ENCODE measurements at places on chromosomes 4 and X.

GRCh38 chrX:150913511-150913910 is 15.0 kb upstream of the CD99L2 start:
- no peak for DNase-seq

DNA sequence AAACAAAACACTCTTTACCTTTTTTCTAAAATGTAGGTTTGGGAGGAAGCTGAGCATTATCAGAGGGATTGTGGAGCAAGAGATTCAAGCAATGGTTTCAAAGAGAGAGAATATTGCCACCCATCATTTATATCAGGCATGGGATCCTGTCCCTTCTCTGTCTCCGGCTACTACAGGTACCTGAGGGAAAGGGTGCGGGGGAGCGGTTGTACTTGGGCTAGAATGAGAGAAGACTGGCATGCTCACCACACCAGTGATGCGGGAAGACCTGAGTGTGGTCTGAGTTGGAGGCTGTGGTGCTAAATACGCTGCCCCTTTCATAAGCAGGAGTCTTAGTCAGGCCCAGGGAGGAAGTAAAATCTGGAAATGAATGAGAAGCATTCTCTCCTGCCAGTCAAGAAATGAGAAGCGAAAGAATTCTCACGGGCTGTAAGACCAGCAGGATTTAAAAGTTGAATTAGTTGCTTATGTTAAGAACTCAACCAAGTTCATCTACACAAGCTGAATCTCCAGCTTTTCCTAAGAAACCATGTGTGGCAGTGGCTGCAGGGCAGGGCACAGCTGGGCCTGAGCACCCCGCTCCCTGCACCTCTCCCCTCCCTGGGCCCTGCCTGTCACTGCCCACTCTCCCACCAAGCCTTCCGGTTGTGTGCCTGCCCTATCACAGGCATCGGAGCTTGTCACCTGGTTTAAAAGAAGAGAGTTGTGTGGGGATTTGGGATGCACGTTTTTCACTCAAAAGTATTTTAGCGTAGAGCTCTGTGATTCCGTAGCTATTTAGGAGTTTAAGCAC is 24.8 kb upstream of the MSANTD1 start:
- no peak for DNase-seq

GRCh38 chr4:168708108-168708507 is 211.3 kb downstream of the PALLD start:
- DNase-seq: no peak

DNA sequence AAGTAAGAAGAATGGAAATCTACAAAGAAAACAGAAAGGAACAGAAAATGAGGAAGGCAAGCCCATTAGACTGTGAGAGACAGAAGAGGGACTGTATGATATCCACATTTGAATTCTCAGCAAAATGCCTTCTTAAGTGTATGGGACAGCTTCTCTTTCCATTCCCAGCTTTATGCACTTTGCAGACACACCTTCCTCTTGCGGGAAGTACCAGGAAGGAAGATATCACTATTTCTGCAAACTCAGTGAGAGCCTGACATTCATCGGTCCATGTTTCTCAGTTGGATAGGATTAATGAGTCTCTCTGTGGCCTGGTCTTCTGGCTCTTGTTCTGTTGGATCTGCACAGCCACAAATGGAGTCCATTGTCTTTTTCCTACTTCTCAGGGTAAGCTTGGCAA is 31.6 kb upstream of the DHX15 start:
- no peak for DNase-seq

GRCh38 chrX:53479301-53479700 is 45.1 kb upstream of the HSD17B10 start:
- no peak for DNase-seq

DNA sequence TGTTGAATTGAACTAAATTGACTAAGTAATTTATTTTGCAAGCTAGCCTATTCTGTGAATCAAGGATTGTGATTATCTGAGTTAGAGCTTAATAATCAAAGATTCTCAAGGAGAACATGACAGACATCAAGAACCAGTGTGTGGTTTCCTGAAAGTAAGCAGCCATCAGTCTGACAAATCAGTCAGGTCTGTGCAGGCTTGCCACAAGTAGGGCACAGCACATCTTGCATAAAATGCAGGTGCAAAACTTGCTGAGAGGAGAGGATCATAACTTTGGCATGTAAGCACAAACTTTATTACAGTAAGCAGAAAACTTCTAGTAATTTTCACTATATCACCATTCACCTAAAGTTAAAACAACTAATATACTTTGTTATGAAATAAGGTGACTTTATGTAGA is 22.5 kb downstream of the FAM241A start:
- no peak for DNase-seq

DNA sequence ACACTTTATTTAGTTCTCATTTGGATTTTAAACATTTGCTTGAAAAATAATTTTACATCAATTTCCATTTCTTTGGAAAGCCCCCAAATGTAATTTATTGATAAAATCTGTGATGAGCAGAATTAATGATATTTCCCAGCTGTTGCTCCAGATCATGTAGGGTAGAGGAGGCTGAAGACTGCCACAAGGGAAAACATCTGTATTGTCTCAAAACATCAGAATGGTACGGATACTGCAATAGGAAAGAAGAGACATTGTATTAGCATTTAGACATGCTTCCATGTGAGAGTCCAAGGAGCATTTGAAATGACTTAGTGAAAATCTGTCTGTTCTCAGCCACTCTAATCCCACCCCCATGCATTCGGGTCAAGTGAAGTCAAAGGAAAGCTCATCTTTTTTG is 14.4 kb downstream of the ADH1A start:
- no peak for DNase-seq

DNA sequence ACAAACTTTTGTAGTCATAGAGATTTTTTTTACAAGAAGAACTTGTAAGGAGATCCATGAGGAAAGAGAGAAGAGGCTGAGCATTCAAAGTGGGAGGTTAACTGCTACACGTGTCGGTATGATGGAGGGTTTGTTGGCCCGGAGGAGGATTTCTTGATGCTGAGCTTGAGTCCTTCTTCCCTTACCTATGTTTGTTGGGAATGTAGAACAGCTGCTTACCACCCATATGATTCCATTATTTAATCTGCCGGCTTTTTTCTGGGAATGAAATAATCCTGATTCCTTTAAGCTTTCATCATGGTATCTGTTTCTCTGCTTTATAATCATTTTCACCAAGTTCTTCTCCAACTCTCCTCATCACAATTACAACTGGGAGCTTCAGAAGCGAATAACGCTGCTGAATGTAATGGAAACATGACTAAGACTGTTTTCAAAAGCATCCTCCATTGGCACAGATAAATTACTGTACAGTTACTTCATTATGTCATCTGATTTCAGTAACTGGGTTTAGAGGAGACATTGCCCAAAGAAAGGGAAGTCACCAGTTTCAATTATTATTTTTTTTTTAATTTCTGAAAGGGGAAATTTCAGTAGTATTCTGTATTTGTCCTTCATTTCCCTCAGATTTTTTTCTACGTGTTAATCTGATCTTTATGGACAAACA is 420.6 kb downstream of the SPRY1 start:
- DNase-seq: no peak

DNA sequence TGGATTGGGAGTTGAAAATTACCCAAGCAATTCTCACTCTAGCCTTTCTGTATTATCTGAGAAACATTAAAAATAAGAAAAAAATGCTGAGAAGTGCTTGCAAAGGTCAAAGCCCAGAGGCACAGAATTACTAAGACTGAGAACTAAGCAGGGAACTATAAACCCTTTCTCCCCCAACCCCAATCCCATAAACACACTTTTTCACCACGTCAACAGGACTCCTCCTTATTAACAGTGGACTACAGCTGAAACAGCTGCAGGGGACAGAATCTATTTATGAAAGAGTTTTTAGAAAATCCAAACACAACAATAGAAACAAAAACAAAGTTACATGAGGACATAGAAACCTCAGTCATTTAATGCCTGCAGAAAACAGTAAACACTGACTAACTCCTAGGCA is 984.1 kb downstream of the TRAM1L1 start:
- no peak for DNase-seq

GRCh38 chr4:105433421-105433820 is 40.4 kb downstream of the PPA2 start:
- DNase-seq: no peak

GRCh38 chrX:111896148-111896547 is 20.2 kb downstream of the TRPC5OS start:
- DNase-seq: no peak

GRCh38 chr4:114807759-114808404 is 209.3 kb downstream of the UGT8 start:
- peak; percentile 37 for DNase-seq

GRCh38 chr4:1571165-1572009 is 112.7 kb downstream of the FAM53A start:
- DNase-seq: no peak

DNA sequence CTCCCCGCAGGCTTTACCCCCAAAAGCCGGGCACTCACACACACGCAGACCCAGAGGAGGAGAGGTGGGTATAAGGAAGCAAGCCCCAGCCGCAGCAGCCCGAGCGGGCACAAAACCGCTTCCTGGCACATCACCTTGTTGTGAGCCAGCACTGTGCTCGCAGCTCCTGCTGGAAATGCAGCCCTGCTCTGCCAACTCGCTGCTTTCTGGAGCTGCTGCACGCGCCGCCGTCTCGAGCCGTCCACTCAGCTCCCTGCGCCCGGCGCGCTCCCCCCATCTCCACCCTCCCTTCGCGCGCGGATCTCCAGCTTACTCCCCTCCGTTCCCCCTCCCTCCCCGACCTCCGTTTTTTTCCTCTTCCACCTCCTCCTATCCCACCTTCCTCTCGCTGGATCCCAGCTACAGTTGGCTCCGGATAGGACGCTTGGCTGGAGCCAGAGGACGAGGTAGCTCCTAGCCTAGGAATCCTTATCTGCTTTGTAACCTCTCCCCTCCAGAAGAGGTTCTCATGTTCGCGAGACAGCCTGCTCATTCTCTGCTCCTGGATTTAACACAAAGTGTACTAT is at the start of gene SPOCK3:
Gene SPOCK3, minus strand, starts transcription at position 179 of the 566 bp plus-strand sequence.
- DNase-seq: no peak

DNA sequence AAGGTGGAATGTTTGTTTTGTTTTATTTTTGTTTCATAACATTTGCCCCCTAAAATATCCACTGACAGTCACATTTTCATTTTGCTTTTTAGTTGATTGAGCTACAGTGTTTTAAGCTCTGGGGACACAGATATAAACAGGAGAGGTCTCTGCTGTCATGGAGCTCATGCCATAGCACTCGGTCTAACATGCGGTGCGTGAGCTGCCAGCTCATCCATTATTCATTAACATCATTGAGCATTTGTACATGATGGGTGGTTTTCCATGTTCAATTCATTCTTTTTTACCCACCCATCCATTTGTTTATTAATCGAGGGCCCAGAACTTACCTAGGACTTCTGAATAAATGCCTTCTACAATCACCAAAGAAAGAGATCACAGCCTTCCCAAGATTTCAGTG is 150.1 kb upstream of the SFRP2 start:
- DNase-seq: no peak

- DNase-seq: no peak
These were observed 621.8 kb upstream of the GALNT7 start for GRCh38 chr4:172546782-172547181.

GRCh38 chrX:63551856-63552255 is 200.7 kb upstream of the SPIN4 start:
- no peak for DNase-seq

DNA sequence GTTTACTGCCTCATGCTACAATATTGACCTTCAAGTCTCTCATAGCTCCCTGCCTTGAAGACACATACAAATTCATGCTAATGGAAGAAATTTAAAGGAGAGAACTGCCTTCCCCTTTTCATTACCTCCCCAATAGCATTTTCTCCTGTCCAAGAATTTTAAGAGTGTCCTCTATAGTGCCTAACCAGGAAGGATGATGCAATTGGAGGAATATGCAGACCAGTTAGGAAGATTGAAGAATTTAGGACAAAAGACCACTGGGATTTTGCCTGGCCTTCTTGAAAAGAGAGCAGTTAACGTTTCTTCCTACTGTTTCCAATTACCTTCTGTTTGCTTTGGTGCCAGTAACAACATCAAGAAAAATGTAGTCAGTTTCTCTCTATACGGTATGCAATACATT is 443.9 kb downstream of the INPP4B start:
- no peak for DNase-seq

- peak; percentile 38 for DNase-seq
These were observed 46.8 kb downstream of the CRLF2 start for GRCh38 chrX:1165535-1166196.

- no peak for DNase-seq
These were observed 50.5 kb downstream of the KCNIP4 start for GRCh38 chr4:21898101-21898500.

DNA sequence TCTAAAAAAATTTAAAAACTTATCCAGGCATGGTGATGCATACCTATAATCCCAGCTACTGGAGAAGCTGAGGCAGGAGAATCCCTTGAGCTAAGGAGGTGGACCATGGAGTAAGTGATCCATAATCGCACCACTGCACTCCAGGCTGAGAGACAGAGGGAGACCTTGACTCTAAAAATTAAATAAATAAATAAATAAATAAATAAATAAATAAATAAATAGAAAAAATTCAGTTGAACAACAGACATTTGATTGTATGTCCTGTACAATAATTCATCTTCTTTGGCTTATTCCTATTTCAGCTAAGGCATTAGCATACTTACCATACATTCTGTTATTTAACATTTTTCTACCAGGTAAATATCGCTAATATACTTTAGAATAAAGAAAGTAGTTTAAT is 726.1 kb upstream of the GALNTL6 start:
- DNase-seq: no peak

DNA sequence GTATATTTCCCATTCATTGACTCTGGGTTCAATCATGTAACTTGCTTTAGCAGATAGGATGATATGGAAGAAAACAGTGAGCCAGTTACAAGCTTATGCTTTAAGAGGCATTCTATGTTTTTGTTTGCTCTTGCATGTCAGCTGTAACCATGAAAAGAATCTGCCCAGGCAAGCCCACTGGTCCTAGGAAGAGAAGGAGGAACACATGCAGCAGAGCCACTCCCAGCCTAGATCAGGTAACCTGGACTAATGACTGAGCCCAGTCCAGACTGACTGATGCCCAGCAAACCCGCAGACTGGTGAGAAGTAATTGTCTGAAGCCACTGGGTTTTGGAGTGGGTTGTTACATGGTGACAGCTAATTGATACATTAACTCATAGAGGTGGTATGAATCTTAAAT is 167.9 kb downstream of the COL4A6 start:
- DNase-seq: no peak

DNA sequence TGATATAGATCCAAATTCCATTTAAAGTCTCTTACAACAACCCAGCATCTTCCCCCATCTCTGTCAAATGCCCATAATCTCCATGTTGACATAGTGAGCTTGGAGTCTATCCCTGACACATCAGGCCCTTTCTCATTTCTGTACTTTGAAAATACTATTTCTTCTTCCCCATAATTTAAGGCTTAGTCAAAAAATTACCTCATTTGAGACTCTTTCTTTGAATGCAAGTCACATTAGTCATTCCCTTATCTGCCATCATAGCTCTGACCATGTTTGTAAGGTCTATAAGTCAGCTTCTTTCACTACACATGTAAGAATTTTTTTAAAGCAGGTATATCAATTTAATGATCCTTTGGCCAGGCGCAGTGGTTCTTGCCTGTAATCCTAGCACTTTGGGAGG is 99.9 kb downstream of the DDX60 start:
- DNase-seq: no peak

- DNase-seq: peak; percentile 86
These were observed 605.9 kb upstream of the DIPK2B start for GRCh38 chrX:45806410-45807121.

Data from CD4-positive, alpha-beta T cell treated with Interleukin-4 for 1 hour (primary cell).